NCI-H524 treated with DMSO at 0.1 percent for 48 hours (cell line): ENCODE measurements at places on chromosomes 5 and 9.

DNA sequence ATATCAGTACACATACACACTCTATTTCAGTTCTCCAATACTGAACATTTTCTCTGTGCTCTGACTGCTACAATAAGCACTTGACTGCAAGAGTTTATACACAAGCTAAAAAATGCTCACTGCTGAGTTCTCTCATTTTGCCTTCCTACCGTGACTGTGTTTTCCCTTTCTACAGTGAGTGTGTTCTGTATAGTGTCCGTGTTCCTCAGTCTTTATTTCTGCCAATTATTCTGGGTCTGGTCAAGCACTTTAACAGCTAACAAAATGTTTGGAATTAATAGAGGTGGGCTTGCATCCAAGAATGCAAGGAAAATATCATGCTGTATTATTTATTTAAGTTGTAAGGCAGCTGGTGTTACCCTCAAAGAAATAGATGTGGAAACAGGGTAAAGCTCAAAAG is 217.0 kb upstream of the NREP start:
- no peak for DNase-seq

DNA sequence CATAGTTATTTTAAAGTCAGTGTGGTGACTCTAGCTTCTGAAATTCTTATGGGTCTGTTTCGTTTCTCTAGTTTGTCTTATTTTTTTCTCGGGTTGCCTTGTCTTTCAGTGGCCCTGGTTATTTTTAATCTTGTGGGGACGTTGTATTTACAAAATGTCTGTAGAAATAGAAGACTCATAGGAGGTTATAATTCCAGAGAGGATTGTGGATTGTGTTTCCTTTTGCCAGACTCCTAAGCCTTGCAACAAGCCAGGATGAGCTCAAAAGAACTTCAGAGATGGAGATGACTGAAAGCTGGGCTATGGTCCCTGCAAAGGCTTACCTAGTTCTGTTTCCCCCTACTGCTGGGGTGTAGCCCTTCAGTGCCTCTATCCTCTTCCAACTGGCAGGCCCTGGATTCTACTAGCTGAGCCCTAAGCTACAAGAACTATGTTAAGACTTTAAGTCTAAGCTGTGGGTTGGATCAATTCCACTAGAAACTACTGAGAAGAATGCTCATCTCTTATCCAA is 32.2 kb upstream of the LECT2 start:
- no peak for DNase-seq

DNA sequence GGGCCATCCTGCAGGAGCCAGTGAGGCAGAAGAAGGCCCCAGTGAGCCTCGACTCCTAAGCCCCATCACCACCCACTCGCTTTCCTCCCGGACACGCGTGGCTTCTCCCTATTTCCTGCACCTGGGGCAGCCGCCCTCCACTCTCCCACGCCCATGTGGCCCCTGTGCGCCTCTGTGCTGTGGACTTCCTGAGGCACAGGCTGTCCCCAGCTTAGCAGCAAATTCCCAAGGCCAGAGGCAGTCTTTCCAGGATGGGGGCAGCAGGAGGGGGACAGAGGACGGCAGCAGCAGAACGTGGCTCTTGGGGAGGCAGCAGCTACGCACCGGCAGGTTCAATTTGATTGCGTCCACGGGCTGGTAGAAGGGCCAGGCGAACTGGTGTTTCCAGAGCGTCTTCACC is 14.9 kb downstream of the BRD3 start:
- no peak for DNase-seq

DNA sequence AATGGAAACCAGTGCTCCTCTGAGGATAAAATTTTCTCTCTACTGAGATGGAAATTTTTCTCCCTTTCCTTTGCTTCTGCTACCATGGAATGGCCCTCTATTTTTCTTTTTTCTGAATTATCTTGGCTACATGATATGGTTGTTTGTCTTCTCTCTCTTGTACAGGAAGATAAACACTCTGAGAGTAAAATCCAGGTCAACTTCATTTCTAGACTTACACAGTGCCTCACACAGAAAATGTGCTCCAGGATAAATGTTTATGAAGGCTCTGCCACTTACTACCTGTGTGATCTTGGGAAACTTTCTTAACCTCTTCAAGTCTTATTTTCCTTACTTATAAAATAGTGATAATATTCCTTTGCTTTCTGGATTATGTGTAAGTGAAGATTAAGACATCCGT is 153.9 kb downstream of the PRELID2 start:
- DNase-seq, result no peak

DNA sequence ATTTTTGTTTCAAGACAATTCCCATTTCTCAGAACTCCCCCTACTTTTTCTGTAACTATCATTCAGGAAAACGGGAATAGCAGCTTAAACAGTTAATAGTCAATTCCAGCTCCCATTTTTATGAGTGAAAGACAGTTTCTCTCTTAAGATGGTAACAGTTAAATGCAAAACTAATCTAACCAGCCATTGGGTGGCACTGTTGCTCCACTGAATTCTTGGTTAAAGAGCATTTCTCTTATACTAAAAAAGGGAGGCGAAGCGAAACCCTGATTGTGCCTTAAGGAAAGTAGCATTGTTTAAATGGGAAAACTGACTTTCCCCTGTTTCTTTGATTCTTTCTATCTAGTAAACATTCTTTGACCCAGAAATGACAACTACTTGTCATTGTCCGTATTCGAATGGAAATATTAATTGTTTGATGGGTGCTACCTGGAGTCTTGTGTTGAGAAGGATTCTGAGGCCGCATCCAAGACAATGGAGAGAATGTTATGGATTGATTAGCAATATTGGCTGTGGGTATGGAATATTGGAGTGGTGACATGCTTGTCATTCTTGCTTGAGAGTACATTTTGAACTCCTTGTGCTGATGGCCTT is 507.8 kb downstream of the MAT2B start:
- DNase-seq, result peak; percentile 10

DNA sequence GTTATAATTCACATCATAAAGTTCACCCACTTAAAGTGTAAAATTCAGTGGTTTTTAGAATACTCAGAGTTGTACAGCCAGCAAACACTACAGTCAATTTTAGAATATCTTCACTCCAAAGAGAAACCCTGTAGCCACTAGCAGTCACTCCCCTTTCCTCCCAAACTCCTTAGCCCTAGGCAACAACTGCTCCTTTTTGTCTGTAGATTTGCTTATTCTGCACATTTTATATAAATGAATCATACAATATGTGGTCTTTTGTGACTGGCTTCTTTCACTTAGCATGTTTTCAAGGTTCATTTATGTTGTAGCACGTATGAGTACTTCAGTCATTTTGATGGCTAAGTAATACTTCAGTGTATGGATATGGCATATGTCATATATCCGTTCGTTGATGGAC is 38.7 kb downstream of the TGFBR1 start:
- no peak for DNase-seq

- no peak for DNase-seq
Measured at GRCh38 chr9:84850830-84851392, 181.4 kb downstream of the NTRK2 start.

GRCh38 chr5:79025054-79025472 is 40.0 kb upstream of the ARSB start:
- no peak for DNase-seq
